Suppressor macrophage treated with lipopolysaccharide for 4 hours (primary cell): ENCODE measurements at places on chromosomes 16 and 17.

DNA sequence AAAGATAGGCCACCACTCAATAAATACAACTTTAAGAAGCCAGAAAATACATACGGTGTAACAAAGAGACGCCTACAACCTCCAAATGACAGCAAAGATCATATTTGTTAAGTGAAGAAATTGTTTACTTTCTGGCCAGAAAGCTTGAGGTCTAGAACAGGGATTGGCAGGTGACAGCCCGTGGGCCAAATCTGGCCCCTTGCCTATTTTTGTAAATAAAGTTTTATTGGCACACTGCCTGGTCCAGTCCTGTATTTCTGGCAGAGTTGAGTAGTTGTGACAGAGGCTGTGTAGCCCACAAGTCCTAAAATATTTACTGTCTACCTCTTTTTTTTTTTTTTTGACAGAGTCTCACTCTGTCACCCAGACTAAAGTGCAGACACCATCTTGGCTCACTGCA lies 3.4 kb upstream of the CLEC19A start:
- DNase-seq = no peak

- DNase-seq = no peak
Observed at GRCh38 chr16:79082970-79083369, 517.6 kb downstream of the MAF start.

DNA sequence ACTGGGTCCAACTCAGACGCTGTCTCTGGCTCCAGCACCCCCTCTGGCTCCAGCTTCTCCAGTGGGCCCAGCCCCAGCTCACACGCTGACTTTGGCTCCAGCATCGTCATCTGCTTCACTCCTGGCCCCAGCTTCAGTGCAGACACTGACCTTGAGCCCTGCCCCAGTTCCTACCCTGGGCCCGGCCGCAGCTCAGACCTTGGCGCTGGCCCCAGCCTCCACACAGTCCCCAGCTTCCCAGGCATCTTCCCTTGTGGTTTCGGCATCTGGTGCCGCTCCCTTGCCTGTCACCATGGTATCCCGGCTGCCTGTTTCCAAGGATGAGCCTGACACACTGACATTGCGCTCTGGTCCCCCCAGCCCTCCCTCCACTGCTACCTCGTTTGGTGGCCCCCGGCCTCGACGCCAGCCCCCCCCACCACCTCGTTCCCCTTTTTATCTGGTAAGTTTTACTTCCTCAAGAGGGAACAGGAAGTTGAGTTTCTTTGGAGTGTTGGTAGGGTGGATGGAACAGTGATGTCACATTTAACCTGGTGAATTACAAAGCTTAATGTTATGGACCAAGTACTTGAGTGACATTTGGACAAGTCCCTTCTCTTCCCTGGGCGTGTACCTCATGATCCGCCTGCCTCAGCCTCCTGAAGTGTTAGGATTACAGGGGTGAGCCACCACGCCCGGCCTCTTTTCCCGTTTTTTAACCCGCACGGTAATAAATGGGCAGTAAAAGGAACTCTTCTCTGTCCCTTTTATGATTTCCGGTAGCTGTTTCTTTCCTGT lies 23.4 kb upstream of the PHKG2 start:
- DNase-seq = peak; percentile 78

GRCh38 chr17:80468781-80469493 lies 7.5 kb downstream of the NPTX1 start:
- no peak for DNase-seq

GRCh38 chr17:32673964-32674363 lies 187.2 kb downstream of the CDK5R1 start:
- no peak for DNase-seq

DNA sequence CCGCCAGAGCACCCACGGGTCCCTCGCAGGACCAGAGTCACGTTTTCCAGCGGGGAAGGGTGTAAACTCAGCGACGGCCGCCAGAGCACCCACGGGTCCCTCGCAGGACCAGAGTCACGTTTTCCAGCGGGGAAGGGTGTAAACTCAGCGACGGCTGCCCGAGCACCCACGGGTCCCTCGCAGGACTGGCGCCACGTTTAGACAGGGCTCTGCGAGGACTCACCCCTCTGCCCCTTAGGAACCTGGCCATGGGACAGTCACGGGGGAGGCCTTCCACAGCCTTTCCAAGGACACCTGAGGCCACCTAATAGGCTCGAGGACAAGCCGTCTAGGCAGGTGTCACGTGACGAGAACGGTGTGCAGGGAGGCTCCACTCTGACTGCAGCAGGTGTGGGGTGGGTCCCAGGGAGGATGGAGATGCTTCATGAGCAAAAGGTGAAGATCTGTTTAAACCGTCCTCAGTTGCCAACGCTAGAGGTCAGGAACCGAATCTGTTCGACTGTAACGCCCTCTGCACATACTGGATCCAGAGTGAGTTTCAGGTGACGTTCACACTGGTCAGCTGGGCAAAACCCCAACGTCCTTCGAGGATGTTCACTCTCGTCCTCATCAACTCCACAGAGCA lies 48.0 kb upstream of the METRNL start:
- DNase-seq = no peak

DNA sequence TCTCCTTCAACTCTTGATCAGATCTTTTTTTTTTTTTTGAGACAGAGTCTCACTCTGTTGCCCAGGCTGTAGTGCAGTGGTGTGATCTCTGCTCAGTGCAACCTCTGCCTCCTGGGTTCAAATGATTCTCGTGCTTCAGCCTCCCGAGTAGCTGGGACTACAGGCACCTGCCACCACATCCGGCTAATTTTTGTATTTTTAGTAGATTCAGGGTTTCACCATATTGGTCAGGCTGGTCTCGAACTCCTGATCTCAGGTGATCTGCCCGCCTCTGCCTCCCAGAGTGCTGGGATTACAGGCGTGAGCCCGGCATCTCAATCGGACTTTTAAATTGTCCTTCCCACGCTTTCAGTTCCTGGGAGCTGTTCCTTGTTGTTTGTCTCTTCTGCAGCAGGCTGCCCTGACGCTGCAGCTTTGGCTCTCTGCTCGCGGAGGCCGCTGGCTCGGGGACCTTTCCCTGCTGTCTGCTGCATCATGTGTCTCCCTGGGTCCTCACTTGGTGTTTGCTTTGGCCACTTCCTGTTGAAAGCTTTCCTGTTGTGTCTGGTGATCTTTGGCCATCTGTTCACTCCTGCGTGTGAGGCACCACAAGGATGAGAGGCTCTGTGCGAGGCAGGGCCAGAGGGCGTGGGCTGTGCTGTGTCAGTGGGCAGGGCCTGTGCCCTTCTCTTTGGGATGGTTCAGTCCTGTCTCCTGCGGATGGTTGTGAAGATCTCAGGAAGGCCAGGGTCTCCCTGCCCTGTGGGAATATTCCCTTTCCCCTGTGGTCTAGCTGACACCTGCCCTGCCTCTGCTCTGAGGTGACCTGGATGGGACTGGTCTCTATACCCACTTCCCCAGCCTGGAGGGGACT lies 18.4 kb upstream of the CAPN15 start:
- DNase-seq = no peak

DNA sequence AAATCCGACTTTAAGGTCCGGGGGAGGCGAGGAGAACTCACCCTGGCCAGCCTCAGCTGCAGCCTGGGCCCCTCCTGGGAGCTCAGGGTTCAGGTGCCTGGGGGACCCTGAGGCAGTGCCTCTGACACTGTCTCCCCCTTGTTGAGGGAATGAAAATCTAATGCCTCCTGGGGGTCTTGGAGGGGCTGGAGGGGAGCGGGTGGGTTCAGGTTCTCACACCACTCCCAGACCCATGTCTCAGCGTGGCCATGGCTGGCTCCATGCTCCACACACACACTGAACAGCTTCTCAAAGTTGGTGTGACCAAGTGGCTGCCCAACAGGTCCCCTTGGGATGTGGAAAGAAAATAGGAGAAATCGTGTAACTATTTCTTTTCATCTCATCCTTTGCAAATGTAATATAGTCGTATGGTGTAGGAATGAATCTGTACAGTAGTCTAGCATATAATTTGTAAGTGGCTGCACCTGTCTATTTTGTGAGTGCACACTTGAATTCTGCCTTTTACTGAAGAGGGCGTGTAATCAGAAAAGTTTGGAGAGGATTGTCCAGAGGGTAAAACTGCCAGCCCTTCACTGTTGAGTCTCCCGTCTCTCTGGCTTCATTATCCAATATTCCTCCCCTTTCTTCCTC lies 788 bp upstream of the PRCD start:
- no peak for DNase-seq

DNA sequence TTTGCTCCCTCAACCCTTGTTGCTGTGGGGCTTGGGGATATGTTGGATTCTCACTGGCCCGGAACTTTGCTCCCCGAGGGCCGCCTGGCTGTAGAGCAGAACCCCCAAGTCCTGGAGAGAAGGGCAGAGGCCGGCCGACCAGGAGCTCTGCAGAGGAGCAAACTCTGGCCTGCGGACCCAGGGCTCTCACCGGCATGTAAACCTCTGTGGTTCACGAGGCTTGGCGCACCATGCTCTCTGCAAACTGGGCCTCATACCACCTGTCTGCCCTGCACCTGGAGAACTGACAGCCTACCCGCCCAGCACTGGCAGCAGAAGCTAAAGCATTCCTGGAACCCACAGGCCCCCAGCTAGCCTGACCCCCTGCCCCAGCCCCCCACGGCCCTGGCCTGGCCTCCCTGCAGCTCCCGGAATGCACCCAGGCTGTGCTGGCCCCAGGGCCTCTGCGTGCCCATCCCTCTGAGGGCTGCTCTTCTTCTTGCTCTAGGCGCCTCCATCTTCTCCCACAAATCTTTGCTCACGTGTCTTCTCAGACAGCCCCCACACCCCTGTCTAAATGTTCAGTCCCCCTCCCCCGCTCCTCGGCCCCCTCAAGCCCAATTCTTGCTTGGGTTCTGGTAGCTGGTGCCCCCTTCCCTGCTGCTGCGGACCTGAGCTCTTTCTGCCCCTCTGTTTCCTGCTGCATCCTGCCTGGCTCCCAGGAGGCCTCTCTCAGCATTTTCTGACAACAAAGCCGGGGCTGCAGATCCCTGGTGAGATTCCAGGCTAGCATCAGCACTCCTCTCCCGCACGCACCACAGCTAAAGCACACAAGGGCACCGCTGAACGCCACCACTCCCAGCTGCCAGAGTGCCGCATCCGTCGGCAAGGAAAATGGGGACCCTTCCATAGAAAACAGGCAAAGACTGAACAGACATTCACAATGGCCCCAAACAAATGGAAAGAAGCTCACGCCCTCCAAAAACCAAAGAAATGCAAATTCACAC lies 23.3 kb downstream of the ACTG1 start:
- DNase-seq = no peak

DNA sequence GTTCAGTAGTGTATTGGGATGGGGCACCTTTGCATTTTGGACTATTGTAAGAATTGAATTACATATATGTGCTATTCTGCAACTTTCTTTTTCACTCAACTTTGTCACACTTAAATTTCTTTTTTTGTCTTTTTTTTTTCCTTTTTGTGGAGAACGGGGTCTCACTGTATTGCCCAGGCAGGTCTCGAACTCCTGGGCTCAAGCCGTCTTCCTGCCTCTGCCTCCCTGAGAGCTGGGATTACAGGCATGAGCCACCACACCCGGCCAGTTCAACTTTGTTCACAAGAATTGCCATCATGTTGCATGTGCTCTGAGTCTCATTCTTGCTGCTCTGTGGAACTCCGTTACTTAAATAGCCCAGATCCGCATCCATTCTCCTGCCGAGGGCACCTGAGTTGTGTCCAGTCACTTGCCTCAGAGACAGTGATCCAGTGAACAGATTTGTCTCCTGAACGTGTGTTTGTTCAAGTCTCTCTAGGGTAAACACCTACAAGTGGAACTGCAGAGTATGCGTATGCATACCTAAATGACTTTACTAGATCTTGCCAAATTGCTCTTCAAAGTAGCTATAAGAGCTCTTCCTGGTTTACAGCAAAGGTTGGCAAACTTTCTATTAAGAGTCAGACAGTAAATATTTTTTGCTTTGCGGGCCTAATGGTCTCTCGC lies 3.4 kb upstream of the SLC38A10 start:
- no peak for DNase-seq

DNA sequence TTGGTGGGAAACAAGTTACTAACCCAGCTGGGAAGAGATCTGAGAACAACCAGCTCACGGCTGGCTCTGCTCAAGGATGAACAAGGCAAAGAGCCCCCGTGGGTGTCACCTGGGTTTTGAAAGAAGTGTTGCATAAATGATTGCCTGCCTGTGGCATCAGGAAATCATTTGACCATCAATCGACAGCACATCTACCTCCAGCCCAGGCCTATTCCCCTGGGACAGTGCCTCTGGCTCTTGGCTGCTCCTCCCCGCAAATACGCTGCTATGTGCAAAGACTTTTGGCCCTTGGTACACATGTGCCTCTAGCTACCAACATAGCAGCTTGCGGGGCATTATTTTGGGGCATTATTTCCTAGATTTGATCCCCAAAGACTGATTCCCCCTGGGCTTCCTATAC lies 39.4 kb upstream of the SMPD3 start:
- no peak for DNase-seq

DNA sequence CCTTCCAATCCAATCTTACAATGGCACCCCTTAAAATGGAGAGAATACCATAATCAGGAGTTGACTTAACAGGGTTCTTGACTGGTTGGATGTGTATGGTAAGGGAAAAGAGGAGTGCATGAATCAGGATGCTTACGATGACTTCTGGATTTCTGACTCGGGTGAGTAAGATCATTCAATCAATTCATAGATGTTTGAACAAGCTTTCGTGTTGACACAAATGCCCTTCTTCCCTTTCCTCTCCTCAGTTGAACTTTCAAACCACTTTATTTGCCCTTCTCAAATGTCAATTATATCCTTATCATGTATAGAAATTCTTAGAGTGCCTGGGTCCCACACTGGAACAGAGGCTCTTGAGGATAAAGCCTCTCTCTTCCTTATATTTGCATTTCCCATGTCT lies 25.9 kb downstream of the ABCC12 start:
- no peak for DNase-seq

DNA sequence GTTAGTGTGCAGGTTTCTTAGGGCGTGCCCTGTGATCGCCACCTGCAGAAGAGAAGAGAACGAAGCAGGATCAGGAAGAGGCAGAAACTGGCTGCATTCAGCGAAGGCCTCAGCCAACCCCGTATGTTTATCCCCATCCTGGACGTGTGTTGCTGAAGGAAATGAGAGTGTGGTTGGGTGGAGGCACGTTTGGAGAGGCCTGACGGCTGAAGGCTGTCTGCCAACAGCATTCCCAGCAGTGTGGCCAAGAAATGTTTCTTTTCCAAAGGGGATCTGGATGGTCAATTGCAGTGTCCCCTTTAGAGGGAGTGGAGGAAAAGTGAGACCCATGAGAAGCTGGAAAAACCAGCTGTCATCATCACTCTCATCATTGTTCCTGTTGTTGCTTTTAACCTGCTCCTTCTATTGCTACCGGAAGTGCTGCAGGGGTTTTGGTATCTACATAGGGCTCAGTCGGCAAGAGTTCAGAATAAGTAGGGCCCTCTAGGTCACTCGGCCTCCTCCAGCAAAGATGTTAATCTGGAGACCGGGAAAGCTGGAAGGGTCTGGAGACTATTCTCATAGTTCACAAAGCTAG lies 46.5 kb upstream of the SLC47A1 start:
- DNase-seq = no peak

GRCh38 chr17:39026980-39027451 lies 59.8 kb upstream of the FBXO47 start:
- DNase-seq = no peak

GRCh38 chr16:22235839-22236745 lies 30.0 kb downstream of the EEF2K start:
- DNase-seq = no peak

DNA sequence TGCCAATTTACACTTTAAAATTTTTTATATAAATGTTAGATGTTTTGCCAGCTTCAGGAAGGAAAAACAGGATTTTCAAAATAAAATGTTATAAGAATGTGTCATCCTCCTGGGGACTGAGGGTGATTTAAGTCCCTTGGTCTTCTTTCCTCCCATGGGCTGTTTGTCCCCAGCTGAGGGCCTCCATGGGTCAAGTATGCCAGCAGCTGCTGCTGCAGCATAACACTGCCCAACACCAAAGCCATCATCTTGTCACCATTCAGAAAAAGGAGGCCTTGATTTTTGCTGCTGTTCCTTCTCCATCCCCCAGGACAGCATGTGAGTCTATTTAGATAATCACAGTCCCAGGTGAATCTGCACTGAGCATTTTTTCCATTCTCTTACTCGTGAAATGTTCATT lies 188.5 kb downstream of the LGALS9B start:
- no peak for DNase-seq
